ENCODE measurements at places on chromosomes 7 and 10. TPM values are rescaled to one million over a fixed set of nuclear protein-coding genes. Genes with fewer than 3 reads are reported as not detected.

SLC26A3 gene
- total RNA-seq, result not detected

- peak overlapping the region; percentile 25 for H3K27ac ChIP-seq
- DNase-seq, result peak; percentile 55
- no peaks in the 10 kb centered on the region for H3K4me1 ChIP-seq
- H3K27me3 ChIP-seq, result no peaks in the 10 kb centered on the region
These were observed 34.4 kb downstream of the ZC3HAV1 start for GRCh38 chr7:139075031-139075652.

ZP3 gene
- 14.2 TPM for total RNA-seq

ATOH7 gene
- not detected for total RNA-seq

ADRA2A gene
- total RNA-seq, result not detected

REEP3 gene
- total RNA-seq, result 42.3 TPM

GRCh38 chr7:5636914-5637313 is 144.5 kb downstream of the RNF216 start:
- peaks cover 29% of the 10 kb centered on the region for H3K4me1 ChIP-seq
- peaks cover 16% of the 10 kb centered on the region for H3K36me3 ChIP-seq
- H3K27ac ChIP-seq, result 0 out of 2 replicates have a peak overlapping the region, but pooled peaks have one; percentile 5
- no peak overlapping the region for H3K4me3 ChIP-seq
- DNase-seq, result peak; percentile 82

DNA sequence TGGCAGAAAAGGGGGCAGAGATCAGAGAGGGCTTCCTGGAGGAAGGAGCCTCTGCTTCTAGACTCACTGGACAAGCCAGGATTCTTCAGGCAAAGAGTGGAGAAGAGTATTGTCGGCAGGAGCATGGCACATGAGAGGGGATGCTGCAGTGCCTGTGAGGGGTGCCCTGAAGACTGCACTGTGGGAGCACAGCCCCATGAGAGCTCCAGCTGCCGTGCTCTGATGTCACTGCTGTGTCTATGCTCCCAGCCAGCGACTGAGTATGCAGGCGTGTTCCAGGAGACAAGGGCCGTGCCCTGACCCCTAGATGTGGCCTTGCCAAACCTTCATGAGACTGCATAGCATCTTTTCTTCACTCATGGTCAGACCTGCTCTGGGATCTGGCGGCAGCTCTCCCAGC is 339.1 kb downstream of the RPS24 start:
- no peak overlapping the region for H3K4me3 ChIP-seq
- no peaks in the 10 kb centered on the region for H3K36me3 ChIP-seq
- no peak for DNase-seq
- H3K27me3 ChIP-seq, result peaks cover 38% of the 10 kb centered on the region

- H3K36me3 ChIP-seq, result no peaks in the 10 kb centered on the region
- DNase-seq, result no peak
- H3K27me3 ChIP-seq, result no peaks in the 10 kb centered on the region
- no peak overlapping the region for H3K27ac ChIP-seq
These were observed 23.6 kb downstream of the ST8SIA6 start for GRCh38 chr10:17430647-17431355.

TDRD1 gene
- total RNA-seq, result not detected

- peak overlapping the region; percentile 67 for H3K27ac ChIP-seq
- no peaks in the 10 kb centered on the region for H3K36me3 ChIP-seq
- DNase-seq, result peak; percentile 82
These were observed 53.8 kb downstream of the INPP5A start for GRCh38 chr10:132591166-132591971.

- H3K27me3 ChIP-seq, result no peaks in the 10 kb centered on the region
- H3K27ac ChIP-seq, result no peak overlapping the region
- no peak for DNase-seq
- H3K4me1 ChIP-seq, result peaks cover 29% of the 10 kb centered on the region
- H3K4me3 ChIP-seq, result no peak overlapping the region
These were observed 8.9 kb downstream of the PRRT4 start for GRCh38 chr7:128352636-128353035.

DNA sequence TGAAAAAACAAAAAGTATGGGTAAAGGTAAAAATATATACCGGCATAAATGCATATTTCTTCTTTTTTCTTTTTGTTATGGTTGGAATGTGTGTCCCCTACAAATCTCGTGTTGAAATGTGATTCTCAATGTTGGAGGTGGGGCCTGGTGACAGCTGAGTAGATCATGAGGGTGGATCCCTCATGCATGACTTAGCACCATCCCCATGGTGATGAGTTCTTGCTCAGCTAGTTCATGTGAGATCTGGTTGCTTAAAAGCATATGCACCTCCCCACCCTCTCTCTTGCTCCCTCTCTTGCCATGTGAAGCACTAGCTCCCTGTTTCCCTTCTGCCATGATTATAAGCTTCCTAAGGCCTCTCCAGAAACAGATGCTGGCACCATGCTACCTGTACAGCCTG is 93.3 kb downstream of the HYCC1 start:
- no peaks in the 10 kb centered on the region for H3K27me3 ChIP-seq
- no peaks in the 10 kb centered on the region for H3K4me1 ChIP-seq
- no peak for DNase-seq
- no peak overlapping the region for H3K27ac ChIP-seq
- no peak overlapping the region for H3K4me3 ChIP-seq

GRCh38 chr7:45026013-45026412 is 26.0 kb downstream of the CCM2 start:
- no peaks in the 10 kb centered on the region for H3K27me3 ChIP-seq
- H3K4me3 ChIP-seq, result no peak overlapping the region
- no peak for DNase-seq
- H3K4me1 ChIP-seq, result no peaks in the 10 kb centered on the region
- no peak overlapping the region for H3K27ac ChIP-seq

GRCh38 chr7:95628831-95629439 is 32.6 kb upstream of the PDK4 start:
- H3K4me3 ChIP-seq, result no peak overlapping the region
- no peak for DNase-seq
- H3K4me1 ChIP-seq, result no peaks in the 10 kb centered on the region
- H3K27ac ChIP-seq, result no peak overlapping the region

GRCh38 chr10:310371-310770 is 175.1 kb downstream of the ZMYND11 start:
- peaks cover 24% of the 10 kb centered on the region for H3K27me3 ChIP-seq
- no peaks in the 10 kb centered on the region for H3K36me3 ChIP-seq
- H3K27ac ChIP-seq, result no peak overlapping the region
- no peak overlapping the region for H3K4me3 ChIP-seq
- DNase-seq, result no peak

DNA sequence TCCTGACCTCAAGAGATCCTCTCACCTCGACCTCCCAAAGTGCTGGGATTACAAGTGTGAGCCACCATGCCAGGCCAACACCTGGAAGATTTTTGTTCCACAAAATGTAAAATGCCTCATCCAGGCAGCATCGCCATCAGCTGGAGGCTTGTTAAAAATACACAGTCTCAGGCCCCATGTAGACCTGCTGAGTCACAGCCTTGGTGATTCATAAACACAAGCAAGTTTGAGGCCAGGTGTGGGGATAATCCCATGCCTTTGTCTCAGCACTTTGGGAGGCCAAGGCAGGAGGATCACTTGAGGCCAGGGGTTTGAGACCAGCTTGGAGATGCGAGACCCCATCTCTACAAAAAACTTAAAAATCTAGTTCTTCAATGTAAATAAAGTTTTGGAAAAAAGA is 49.1 kb upstream of the FOXK1 start:
- no peaks in the 10 kb centered on the region for H3K36me3 ChIP-seq
- H3K27me3 ChIP-seq, result peaks cover 12% of the 10 kb centered on the region
- H3K4me1 ChIP-seq, result peaks cover 13% of the 10 kb centered on the region
- no peak for DNase-seq

GRCh38 chr10:86793696-86794095 is 37.3 kb downstream of the BMPR1A start:
- no peak overlapping the region for H3K27ac ChIP-seq
- H3K36me3 ChIP-seq, result no peaks in the 10 kb centered on the region
- no peaks in the 10 kb centered on the region for H3K27me3 ChIP-seq
- no peak for DNase-seq
- H3K4me3 ChIP-seq, result no peak overlapping the region

DNMBP gene
- 11.8 TPM for total RNA-seq

DNA sequence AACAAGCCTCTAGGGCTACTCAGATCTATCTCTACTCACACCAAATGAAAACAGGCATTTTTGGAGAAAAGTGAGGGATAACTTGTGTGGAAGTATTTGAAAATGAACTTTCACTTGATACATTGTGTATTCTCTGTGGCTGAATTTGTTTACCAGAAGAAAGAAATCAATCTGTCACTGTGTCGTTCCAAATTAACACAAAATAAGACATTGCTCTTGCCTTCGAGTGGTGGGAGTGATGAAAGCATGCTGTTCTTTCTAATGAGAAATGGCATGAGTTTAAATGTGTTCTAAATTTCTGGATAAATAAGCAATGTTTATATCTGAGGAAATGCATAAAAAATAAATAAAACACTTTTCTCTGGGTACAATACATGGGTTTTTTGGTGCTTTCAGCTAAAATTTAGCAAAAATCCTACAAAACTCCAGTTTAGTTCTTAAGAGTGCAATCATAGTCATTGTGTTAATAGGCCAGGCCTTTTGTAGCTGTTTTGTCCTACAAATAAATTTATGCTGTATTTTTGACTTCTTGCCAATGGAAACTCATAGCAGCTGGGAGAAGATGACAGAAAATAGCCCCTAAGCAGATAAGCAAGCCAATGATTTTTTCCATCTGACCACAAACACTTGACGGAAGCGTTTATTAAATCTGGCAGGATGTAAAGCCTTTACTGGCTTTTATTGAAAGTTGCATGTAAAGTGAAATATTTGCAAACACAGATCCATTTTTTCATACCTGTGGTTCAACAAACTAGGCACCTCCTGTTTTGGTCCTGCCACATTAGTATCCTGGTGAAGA is 1064.1 kb upstream of the GHITM start:
- H3K27me3 ChIP-seq, result no peaks in the 10 kb centered on the region
- no peak overlapping the region for H3K27ac ChIP-seq
- H3K36me3 ChIP-seq, result no peaks in the 10 kb centered on the region
- no peak overlapping the region for H3K4me3 ChIP-seq
- H3K4me1 ChIP-seq, result no peaks in the 10 kb centered on the region

GRCh38 chr10:61994405-61995219 is 93.1 kb downstream of the ARID5B start:
- H3K27me3 ChIP-seq, result no peaks in the 10 kb centered on the region
- no peaks in the 10 kb centered on the region for H3K36me3 ChIP-seq
- DNase-seq, result no peak
- no peak overlapping the region for H3K27ac ChIP-seq
- no peak overlapping the region for H3K4me3 ChIP-seq

GRCh38 chr7:1050956-1051690 is 6.8 kb downstream of the GPR146 start:
- no peaks in the 10 kb centered on the region for H3K27me3 ChIP-seq
- no peaks in the 10 kb centered on the region for H3K36me3 ChIP-seq
- peaks cover 21% of the 10 kb centered on the region for H3K4me1 ChIP-seq
- H3K27ac ChIP-seq, result no peak overlapping the region
- no peak for DNase-seq
- H3K4me3 ChIP-seq, result no peak overlapping the region

GRCh38 chr10:103767756-103768155 is 87.6 kb downstream of the SH3PXD2A start:
- no peak for DNase-seq
- H3K27me3 ChIP-seq, result no peaks in the 10 kb centered on the region
- no peak overlapping the region for H3K27ac ChIP-seq

DNA sequence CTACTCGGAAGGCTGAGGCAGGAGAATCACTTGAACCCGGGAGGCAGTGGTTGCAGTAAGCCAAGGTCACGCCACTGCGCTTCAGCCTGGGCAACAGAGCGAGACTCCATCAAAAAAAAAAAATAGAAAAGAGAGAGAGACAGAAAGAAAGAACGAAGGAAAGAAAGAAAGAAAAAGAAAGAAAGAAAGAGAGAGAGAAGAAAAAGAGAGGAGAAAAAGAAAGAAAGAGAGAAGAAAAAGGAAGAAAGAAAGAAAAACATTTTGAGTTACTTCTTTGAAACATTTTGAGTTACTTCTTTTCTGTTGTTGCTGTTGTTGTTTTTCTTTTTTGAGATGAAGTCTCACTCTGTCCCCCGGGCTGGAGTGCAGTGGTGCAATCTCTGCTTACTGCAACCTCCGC is 2.4 kb upstream of the MKI67 start:
- no peak overlapping the region for H3K4me3 ChIP-seq
- DNase-seq, result no peak
- H3K4me1 ChIP-seq, result peaks cover 24% of the 10 kb centered on the region
- H3K27me3 ChIP-seq, result no peaks in the 10 kb centered on the region
- H3K27ac ChIP-seq, result no peak overlapping the region

DNA sequence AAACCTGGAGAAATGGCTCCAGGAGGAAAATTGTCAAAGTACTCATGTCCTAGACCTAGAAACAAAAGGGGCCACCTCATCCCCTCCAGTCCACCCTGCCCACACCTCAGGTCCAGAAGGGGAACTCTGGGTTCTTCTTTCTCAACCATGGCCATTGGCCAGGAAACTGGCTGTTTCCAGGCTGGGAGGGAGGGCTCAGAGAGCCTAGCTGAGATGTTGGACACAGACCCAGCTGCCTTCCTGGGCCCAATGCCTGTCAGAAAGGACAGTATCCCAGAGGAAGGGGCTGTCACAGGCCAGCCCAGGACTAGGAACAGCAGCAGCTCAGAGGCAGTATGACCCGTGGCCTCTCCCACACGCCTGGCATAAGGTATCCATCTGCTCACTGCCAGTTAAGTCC is 9.6 kb downstream of the GRID1 start:
- H3K4me3 ChIP-seq, result no peak overlapping the region
- DNase-seq, result no peak
- H3K27ac ChIP-seq, result no peak overlapping the region
- no peaks in the 10 kb centered on the region for H3K36me3 ChIP-seq

CDK14 gene
- 41.6 TPM for total RNA-seq

HABP2 gene
- not detected for total RNA-seq

GRCh38 chr7:136528329-136528728 is 340.1 kb upstream of the CHRM2 start:
- DNase-seq, result peak; percentile 8
- no peaks in the 10 kb centered on the region for H3K36me3 ChIP-seq
- no peak overlapping the region for H3K27ac ChIP-seq
- no peaks in the 10 kb centered on the region for H3K27me3 ChIP-seq
- no peak overlapping the region for H3K4me3 ChIP-seq

DNA sequence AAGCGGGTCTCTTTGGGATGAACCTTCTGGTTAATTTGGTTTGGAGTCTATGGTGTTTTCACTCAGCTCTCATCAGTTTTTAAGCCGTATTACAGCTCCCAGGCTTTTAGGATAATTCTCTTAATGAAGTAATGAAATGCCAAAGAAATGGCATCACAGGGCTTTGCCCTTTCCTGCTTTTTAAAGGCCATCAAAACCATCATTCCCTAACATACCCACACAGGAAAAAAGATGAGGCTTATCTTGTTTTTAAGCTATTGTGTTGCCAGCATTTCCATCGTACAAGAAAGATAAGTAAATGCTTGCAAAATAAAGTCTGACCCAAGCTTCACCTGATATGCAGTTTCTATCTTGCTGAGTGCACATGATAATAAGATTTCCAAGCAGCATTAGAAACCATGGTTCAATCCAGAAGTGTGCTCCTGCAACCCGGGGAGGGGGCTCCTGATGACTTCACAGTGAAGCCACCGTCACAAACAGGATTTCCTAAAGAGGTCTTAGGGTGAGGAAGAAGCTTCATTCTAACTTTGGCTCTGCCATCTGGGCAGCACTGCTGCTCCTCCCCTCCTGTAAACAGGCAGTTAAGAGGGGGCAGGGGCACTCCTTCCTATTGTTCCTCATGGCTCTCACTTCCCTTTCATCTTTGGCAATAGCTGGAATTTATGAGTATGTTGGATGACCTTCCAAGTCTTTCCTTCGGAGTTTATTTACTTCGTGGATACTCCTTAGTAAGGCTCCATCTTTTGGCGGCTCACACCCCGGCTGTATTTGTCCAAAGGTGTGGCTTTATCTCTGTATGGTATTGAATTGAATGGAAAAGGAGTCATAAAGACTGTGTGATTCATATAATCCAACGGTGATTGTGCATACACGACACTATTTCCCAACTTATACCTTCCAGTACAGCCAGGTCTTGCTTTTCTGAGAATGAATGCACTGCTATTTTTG is 55.2 kb upstream of the FAM133B start:
- H3K27me3 ChIP-seq, result no peaks in the 10 kb centered on the region
- H3K4me3 ChIP-seq, result no peak overlapping the region
- no peaks in the 10 kb centered on the region for H3K36me3 ChIP-seq

All from PC-9 (cell line).